T-helper 22 cell (primary cell): ENCODE measurements at places on chromosomes 7 and 10.

DNA sequence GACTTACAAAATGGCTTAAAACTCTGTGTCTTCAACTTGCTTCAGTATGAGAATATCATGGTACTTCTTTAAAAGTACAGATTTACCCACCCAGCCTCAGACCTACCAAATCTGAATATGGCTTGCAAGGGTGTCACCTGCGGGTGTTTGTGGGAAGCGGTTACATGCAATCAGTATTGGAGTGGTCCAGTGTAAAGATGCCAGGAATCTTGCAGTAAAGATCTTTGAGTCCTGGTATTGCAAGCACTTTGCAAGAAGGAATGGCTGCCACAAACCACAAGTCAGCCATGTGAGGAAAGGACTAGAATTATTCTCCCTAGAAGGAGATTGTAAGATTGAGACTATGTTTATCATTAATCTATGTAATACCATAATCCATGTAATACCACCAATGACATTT is 115.1 kb downstream of the PON1 start:
- no peak for DNase-seq

DNA sequence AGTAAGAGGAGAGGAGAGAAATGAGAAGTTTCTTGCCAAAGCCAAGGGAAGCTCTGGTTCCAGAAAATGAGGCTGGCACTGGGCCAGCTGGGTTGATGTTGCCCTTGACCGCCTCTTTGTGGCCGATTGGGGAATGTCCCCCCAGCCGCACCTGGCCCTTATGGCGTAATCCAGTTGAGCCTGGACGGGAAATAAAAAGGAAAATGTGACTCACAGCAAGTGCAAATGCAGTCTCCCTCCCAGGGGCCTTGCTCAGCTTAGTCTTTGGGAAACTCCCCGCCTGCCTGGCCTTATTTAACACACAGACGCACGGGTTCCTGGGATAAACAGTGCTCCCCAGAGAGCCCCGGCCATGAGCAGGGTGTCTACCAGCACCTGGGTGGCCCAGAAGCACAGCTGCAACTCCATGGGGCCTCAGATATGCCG is 174.8 kb downstream of the KIAA1217 start:
- DNase-seq, result no peak

GRCh38 chr7:101950450-101951119 is 133.2 kb downstream of the CUX1 start:
- DNase-seq, result no peak

- no peak for DNase-seq
Measured at GRCh38 chr10:613271-614138, 76.0 kb downstream of the DIP2C start.

GRCh38 chr7:22863156-22863899 is 40.7 kb upstream of the TOMM7 start:
- DNase-seq, result no peak

DNA sequence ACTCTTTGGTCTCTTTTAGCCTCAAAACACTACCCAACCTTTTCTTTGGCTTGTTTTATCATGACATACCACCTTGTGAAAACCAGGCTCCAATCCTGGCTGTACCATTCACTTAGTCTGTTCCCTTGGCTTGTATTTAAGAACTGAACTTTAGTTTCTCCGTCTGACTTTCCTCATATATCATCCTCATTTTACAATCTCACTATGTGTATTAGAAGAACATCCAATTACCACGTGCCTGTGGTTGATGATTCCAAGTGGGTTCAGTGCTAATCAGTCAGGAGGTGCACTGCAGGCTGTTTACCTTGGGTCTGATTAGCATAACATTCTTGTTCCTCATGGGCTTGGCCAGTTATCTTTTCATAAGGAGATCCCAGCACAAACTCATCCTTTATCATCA is 144.8 kb upstream of the KLF14 start:
- DNase-seq, result no peak
